ENCODE measurements at places on chromosomes 5 and 9.
A peak's percentile ranks its signal among the peaks of the same experiment; 100 is the strongest.

GRCh38 chr5:172641359-172642050 is 442 bp downstream of the NEURL1B start:
- peak overlapping the region; percentile 66 for H3K4me3 ChIP-seq
- H3K27ac ChIP-seq = no peak overlapping the region
- H3K27me3 ChIP-seq = peaks cover 38% of the 10 kb centered on the region
- H3K4me1 ChIP-seq = peaks cover 7% of the 10 kb centered on the region
- H3K36me3 ChIP-seq = no peaks in the 10 kb centered on the region

DNA sequence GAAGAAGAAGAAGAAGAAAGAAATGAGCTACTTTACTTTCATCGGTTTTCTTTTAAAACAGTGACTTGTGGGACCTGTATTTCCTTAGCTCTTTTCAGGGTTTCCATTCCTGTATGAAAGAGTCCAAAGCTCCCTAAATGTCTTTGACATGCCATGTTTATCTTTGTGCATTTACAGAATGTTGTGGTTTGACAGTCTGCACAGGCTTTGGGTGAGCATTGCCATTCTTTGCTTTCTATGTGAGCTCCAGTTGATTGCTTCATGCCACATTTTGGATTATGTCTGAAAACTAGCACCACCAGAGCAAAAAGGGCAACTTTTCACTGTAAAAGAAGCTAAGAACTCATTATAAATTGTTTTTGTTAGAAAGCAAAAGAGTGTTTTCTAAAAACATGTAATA is 733.4 kb downstream of the TLE4 start:
- H3K4me3 ChIP-seq = no peak overlapping the region
- H3K27me3 ChIP-seq = no peaks in the 10 kb centered on the region

- peaks cover 75% of the 10 kb centered on the region for H3K27me3 ChIP-seq
- H3K4me1 ChIP-seq = peaks cover 34% of the 10 kb centered on the region
- peak overlapping the region; percentile 71 for H3K4me3 ChIP-seq
These were observed 2.7 kb upstream of the ANXA2R start for GRCh38 chr5:43042626-43043399.

- no peak for DNase-seq
- no peak overlapping the region for H3K27ac ChIP-seq
- H3K27me3 ChIP-seq = no peaks in the 10 kb centered on the region
- peaks cover 28% of the 10 kb centered on the region for H3K4me1 ChIP-seq
- H3K4me3 ChIP-seq = no peak overlapping the region
These were observed 518.1 kb downstream of the CSNK1G3 start for GRCh38 chr5:124030043-124030491.

GRCh38 chr9:78695519-78695918 is 398.6 kb downstream of the PSAT1 start:
- H3K27ac ChIP-seq = no peak overlapping the region
- DNase-seq = no peak
- no peak overlapping the region for H3K4me3 ChIP-seq
- H3K36me3 ChIP-seq = no peaks in the 10 kb centered on the region
- H3K4me1 ChIP-seq = peaks cover 4% of the 10 kb centered on the region

- peaks cover 37% of the 10 kb centered on the region for H3K4me1 ChIP-seq
- no peaks in the 10 kb centered on the region for H3K27me3 ChIP-seq
- H3K27ac ChIP-seq = peak overlapping the region; percentile 94
- no peaks in the 10 kb centered on the region for H3K36me3 ChIP-seq
These were observed 148.2 kb upstream of the KLF4 start for GRCh38 chr9:107637421-107638420.

GRCh38 chr9:95317119-95317892 is at the start of gene FANCC:
FANCC (minus strand) TSS chr9:95317709; CDS start chr9:95249291, 68,418 bp downstream.
- peak; percentile 94 for DNase-seq
- H3K27ac ChIP-seq = peak within 1 kb of the TSS; percentile 99
- peak within 1 kb of the TSS; percentile 82 for H3K4me3 ChIP-seq
- no peaks in the 10 kb centered on the region for H3K36me3 ChIP-seq
- H3K27me3 ChIP-seq = no peaks in the 10 kb centered on the region

DNA sequence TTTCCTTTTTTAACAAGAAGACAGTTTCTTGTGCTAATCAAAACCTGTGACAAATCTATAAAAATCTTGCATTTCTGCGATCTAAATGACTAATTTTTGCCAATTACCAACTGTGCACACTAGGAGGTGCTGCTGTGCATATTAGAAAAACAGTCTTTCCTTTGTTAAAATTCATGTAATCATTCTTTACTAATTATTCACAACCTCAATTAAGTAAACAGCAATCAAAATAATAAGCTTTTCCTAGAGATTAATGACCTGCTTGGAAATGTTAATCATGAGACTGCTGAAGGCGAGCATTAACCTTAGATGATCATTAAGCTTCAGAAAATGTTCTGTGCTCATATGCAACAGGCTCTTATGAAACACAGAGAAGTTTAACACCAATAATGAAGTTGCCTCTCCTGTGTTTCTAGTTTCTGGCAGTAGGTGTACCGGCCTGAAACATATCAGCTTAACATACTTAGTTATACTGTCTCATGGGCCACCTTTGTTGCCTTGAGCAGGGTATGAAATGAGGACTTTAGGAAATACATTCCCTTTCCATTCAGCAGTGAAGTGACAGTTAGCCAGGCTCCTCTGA is 17.7 kb downstream of the RFESD start:
- peaks cover 20% of the 10 kb centered on the region for H3K4me1 ChIP-seq
- no peak for DNase-seq
- H3K36me3 ChIP-seq = no peaks in the 10 kb centered on the region
- H3K4me3 ChIP-seq = no peak overlapping the region

GRCh38 chr5:141784529-141784928 is 93.7 kb downstream of the PCDH1 start:
- no peak for DNase-seq
- no peaks in the 10 kb centered on the region for H3K36me3 ChIP-seq
- peaks cover 33% of the 10 kb centered on the region for H3K4me1 ChIP-seq

DNA sequence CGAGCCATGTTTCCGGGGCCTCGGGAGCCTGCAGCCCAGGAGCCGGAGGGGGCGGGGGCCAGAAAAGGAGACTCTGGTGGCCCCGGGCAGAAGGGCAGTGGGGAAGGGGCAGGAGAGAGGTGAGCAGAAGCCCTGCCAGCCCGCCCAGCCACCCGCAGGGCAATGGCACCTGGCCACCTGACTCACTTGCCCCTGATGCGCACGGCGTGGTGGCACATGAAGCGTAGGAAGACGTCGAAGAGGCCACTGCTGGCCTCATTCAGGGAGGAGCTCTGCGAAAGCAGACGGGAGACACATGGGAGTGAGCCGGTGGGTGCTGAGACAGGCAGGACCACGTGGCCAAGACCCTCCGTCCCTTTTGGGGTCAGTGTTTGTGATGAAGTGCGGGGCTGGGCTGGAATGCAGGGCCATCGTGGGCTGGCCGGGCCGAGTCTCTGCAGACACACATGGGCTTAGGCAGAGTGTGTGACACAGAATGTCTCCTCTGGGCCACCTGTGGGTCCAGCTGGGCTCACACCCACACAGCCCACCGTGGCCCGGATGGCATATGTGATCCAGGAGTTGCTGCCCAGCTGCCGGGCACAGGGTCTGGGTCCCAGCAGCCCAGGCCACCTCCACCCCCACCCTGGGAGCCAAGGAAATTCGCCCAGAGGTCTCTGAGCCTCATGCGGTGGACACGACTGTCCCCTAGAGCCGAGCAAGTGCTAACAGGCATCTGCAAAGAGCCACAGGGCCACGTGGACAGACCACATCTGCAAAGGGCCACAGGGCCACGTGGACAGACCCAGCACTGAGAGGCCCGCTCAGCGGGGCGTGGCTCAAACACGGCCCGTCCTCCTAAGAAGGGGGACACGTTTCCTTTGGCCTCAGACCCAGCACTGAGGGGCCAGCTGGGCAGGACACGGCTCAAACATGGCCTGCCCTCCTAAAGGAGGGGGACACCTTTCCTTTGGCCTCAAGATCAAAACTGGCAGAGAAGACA is 23.6 kb downstream of the TERT start:
- no peak for DNase-seq
- H3K36me3 ChIP-seq = no peaks in the 10 kb centered on the region
- H3K27ac ChIP-seq = no peak overlapping the region
- no peaks in the 10 kb centered on the region for H3K4me1 ChIP-seq
- no peak overlapping the region for H3K4me3 ChIP-seq

GRCh38 chr5:9062873-9063272 is 483.0 kb downstream of the SEMA5A start:
- DNase-seq = no peak
- no peak overlapping the region for H3K4me3 ChIP-seq
- H3K27me3 ChIP-seq = no peaks in the 10 kb centered on the region
- no peak overlapping the region for H3K27ac ChIP-seq
- H3K4me1 ChIP-seq = peaks cover 9% of the 10 kb centered on the region

- H3K27ac ChIP-seq = peak overlapping the region; percentile 10
- peaks cover 19% of the 10 kb centered on the region for H3K4me1 ChIP-seq
- H3K4me3 ChIP-seq = peak overlapping the region; percentile 68
- no peak for DNase-seq
- H3K27me3 ChIP-seq = peaks cover 100% of the 10 kb centered on the region
These were observed 2.9 kb upstream of the PAX5 start for GRCh38 chr9:37036776-37037502.

- no peak for DNase-seq
- H3K27me3 ChIP-seq = no peaks in the 10 kb centered on the region
- no peak overlapping the region for H3K27ac ChIP-seq
These were observed 95.2 kb downstream of the C9orf50 start for GRCh38 chr9:129525656-129526196.

GRCh38 chr5:113524927-113525326 is 11.4 kb downstream of the YTHDC2 start:
- no peak overlapping the region for H3K4me3 ChIP-seq
- no peaks in the 10 kb centered on the region for H3K27me3 ChIP-seq
- H3K27ac ChIP-seq = no peak overlapping the region

DNA sequence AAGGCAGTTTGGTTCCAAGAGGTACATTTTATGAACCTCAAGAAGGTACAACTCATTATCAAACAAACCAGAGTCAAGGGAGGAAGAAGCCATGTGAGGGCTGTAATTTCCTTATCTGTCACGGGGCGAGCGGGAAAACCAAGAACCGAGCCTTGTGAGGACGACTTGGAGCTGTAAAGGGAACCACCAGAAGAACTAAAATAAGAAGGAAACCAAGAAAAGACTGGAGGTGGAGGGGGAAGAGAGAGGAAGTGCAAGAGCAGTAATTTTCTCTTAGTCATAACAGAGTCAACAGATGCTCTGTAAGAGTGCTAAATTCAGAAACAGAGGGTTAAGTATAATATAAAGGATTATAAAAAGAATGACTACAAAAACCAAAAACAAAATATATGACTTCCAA is 127.1 kb downstream of the DIRAS2 start:
- H3K27me3 ChIP-seq = no peaks in the 10 kb centered on the region
- no peak for DNase-seq
- no peaks in the 10 kb centered on the region for H3K36me3 ChIP-seq
- H3K4me1 ChIP-seq = peaks cover 24% of the 10 kb centered on the region
- no peak overlapping the region for H3K27ac ChIP-seq
- no peak overlapping the region for H3K4me3 ChIP-seq

- peak overlapping the region; percentile 45 for H3K27ac ChIP-seq
- no peak overlapping the region for H3K4me3 ChIP-seq
- no peaks in the 10 kb centered on the region for H3K36me3 ChIP-seq
- H3K27me3 ChIP-seq = peaks cover 12% of the 10 kb centered on the region
- no peak for DNase-seq
- H3K4me1 ChIP-seq = peaks cover 20% of the 10 kb centered on the region
These were observed 90.8 kb upstream of the NEURL1B start for GRCh38 chr5:172550096-172550765.

GRCh38 chr9:89527084-89527483 is 29.2 kb upstream of the SEMA4D start:
- peaks cover 15% of the 10 kb centered on the region for H3K4me1 ChIP-seq
- H3K27me3 ChIP-seq = peaks cover 1% of the 10 kb centered on the region
- no peak overlapping the region for H3K4me3 ChIP-seq
- no peak for DNase-seq
- H3K27ac ChIP-seq = no peak overlapping the region

GRCh38 chr9:14526504-14526903 is 166.7 kb downstream of the ZDHHC21 start:
- no peaks in the 10 kb centered on the region for H3K27me3 ChIP-seq
- DNase-seq = no peak
- H3K27ac ChIP-seq = no peak overlapping the region
- peaks cover 1% of the 10 kb centered on the region for H3K4me1 ChIP-seq
- H3K4me3 ChIP-seq = no peak overlapping the region

DNA sequence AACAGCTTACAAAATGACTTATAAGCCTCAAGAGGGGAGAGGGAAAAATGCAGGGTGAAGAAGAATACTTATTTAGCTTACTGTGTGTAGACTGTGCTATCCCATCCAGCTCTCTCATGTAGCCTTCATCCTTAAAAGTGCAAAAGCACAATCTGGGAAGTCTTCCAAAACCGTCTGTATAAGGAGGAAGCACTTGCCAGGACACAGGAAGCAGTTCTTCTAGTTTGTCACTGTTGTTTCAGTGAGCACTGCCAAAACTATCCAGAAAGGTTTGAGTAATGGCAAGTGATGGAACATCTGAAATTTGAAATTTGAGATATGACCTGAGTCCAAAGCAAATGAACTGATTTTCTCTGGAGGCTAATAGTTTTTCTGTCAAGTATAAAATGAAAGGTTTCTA is 140.8 kb upstream of the ISL1 start:
- H3K4me3 ChIP-seq = no peak overlapping the region
- H3K27me3 ChIP-seq = no peaks in the 10 kb centered on the region
- no peaks in the 10 kb centered on the region for H3K4me1 ChIP-seq
- no peak overlapping the region for H3K27ac ChIP-seq
- no peak for DNase-seq

- H3K4me1 ChIP-seq = peaks cover 28% of the 10 kb centered on the region
- H3K4me3 ChIP-seq = no peak overlapping the region
- no peaks in the 10 kb centered on the region for H3K36me3 ChIP-seq
- DNase-seq = no peak
- peaks cover 49% of the 10 kb centered on the region for H3K27me3 ChIP-seq
These were observed 92.6 kb upstream of the LMX1B start for GRCh38 chr9:126521089-126521488.

DNA sequence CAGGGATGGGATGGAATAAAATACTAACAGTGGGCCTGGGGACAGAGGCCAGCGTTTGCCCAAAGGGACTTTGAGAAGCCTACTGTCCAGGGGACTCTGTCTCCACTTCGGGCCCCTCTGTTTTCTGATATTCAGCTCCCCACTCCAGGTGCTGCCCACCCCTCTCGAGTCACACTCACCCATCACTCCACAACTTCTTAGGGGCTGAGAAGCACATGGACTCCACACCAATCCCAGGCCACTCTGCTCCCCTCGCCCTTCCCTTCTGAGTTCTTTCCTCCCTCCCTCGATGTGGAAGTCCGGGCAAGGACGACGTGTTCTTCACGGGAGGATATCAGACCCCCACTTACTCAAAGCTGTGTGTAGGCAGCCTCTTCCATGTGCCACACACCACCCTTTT is 124.5 kb downstream of the BARX1 start:
- H3K27me3 ChIP-seq = peaks cover 31% of the 10 kb centered on the region
- H3K4me1 ChIP-seq = no peaks in the 10 kb centered on the region

GRCh38 chr5:131416729-131417128 is 152.9 kb downstream of the CDC42SE2 start:
- DNase-seq = no peak
- H3K36me3 ChIP-seq = peaks cover 5% of the 10 kb centered on the region
- H3K4me1 ChIP-seq = peaks cover 2% of the 10 kb centered on the region
- H3K27me3 ChIP-seq = no peaks in the 10 kb centered on the region
- H3K4me3 ChIP-seq = no peak overlapping the region
